ENCODE measurements at places on chromosomes 1 and 21.

GRCh38 chr1:231318568-231318967 is 19.1 kb downstream of the EXOC8 start:
- DNase-seq: no peak

DNA sequence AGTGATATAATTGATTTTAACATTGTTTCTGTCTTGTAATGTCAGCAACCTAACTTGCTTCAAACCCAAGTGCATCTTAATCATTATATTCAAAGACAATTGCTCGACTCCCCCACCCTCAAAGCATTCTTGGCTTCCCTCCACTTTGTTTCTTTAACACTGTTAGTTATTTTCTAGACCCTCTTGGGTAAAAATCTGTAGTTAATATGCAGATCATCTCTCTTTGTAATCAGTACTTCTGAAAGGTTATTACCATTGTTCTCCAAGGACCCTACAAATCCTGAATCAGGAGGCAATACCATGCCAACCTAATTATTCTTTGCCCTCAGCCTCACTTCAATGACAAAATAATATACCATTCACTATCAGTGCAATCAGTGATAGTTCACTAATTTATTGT is 1075.7 kb downstream of the AMY1C start:
- no peak for DNase-seq

GRCh38 chr1:28591708-28592320 is at the start of gene RAB42:
Gene RAB42, plus strand, starts transcription at chr1:28592265. Its CDS starts 247 bp downstream, at chr1:28592512.
- no peak for DNase-seq

- no peak for DNase-seq
These were observed 307.3 kb downstream of the BRINP3 start for GRCh38 chr1:190170321-190170720.

DNA sequence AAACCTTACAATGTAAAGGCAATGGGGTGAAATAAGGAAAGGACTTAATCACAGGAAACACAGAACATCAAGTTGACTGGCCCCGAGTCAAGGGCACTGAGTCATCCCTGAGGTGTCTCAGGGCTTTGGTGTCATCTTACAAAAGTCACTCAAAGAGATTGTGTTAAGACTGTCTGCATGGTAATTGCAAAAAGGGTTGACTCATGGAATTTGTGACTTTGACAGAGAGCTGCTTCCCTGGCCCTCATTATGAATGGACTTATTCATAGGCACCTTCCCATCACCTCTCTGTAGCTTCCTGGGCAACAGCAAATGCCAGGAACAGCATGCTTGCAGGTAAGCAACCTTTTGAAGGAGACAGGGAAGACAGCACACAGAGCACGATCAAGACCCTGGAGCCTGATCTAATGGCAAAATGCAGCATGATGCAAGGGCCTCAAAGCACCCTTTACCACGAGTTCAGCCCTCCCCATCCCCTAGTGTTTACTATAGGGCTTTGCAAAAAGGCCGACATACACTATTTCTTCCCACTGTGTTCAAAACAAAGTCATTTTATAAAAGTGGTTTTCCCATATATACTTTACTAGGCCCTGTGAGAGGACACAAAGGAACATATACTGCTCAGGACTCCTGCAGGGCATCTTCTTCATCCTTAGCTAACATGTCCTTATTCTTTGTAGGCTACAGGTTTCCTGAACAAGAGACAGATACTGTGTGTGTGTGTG is 17.1 kb downstream of the ZP4 start:
- DNase-seq: no peak

DNA sequence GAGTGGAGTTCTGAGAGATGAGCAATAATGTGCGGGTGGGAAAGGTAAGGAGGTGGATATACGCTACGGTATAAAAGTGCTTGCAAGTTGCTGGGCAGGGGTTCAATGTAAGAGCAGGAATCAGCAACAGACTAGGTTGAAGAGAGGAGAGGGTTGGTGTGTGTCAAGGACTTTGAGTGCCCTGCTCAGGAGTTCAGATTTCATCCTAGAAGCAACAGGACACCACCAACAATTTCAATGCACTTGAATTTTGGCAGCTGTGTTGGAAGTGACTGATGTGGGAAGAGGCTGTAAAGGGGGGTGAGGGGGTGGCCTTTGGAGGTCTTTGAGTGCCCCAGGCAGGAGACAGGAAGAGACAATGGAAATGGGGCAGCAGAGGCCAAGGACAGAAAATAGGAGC is 57.3 kb downstream of the RHOU start:
- DNase-seq: no peak

- no peak for DNase-seq
These were observed 485.9 kb downstream of the OMA1 start for GRCh38 chr1:58060559-58061170.

DNA sequence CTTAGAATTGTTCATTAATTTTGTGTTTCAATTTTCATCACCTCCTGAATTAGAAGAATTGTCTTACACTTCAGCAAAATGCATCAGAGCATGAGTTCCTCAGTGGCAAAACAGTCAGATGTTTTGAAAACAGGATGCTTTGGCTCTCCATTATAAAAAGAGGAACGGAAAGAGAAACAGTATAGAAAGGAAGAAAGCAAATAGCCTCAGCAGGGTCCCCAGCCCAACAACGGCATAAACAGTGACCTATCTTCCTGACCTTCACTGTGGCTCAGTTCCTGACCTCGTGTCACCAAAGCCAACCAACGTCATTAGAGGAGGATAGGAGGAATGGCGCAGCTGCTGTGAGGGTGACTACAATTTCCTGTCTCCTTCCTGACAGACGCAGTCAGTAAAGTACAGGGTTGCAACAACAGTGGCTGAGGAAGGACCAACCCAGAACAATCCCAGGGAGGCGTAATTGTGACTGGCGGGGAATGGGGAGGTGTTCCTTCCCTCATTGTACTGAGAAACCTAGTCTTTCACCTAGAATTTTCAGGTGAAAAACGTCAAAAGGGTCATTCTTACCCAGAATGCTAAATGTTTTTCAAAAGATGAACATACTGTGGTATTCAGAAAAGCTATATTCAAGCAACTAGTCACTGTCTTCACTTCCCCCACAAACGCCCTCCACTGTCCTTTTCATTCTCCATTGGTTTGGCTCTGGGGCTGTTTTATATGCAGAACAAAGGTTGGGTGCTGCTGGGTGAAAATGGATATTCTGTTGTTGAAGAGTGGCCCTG is 197.9 kb upstream of the SGIP1 start:
- DNase-seq: peak; percentile 20

GRCh38 chr1:162929177-162929576 is 68.2 kb upstream of the CCDC190 start:
- DNase-seq: no peak

- no peak for DNase-seq
These were observed 21.3 kb upstream of the MAGI3 start for GRCh38 chr1:113369040-113369439.

Data from activated CD8-positive, alpha-beta memory T cell treated with anti-CD3 and anti-CD28 coated beads for 1 hour (primary cell).